ENCODE measurements at places on chromosomes 16 and 17.

- no peak for DNase-seq
Observed at GRCh38 chr16:55489119-55489955, 10.3 kb downstream of the MMP2 start.

GRCh38 chr17:44197980-44198720 is 1.5 kb downstream of the ATXN7L3 start:
- DNase-seq = no peak

DNA sequence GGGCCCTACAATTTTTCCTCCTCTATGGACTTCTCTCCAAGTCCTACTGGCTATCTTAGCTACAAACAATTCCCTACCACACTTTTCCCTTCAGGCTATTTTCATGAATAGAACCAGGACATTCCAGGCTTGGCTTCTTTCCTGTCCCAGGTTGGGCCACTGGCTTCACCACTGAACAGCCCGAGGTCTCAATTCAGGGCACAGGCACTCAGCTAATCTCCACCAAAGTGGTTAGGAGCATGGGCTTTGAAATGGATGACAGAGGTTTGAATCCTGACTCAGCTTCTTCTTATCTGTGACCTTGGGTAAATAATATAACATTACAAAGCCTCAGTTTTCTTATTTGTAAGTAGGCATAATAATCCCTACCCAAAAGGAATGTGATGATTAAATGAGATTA is 50.9 kb upstream of the ZNF629 start:
- no peak for DNase-seq

GRCh38 chr16:57000271-57001025 is 11.1 kb downstream of the NLRC5 start:
- DNase-seq = no peak

- no peak for DNase-seq
Observed at GRCh38 chr16:52424591-52424990, 122.4 kb downstream of the TOX3 start.

DNA sequence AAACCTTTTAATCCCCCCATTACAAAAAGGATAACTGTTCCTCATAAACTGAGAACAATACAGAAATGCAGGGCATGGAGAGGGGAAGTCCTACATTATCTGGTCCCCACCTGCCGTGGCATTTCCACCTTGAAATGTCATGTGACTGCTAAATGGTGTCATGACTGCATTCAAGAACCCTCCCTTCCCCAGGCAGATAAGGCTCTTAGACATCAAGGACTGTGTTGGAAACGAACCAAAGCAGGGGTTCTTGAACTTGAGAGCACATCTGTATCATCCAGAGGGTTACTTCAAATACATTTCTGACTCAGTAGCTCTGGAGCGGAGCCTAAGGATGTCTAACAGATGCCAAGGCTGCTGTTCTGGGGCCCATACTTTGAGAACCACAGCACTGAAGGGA is 18.4 kb downstream of the CMTM3 start:
- DNase-seq = no peak

- no peak for DNase-seq
Observed at GRCh38 chr17:75194879-75195278, 10.6 kb upstream of the NUP85 start.

DNA sequence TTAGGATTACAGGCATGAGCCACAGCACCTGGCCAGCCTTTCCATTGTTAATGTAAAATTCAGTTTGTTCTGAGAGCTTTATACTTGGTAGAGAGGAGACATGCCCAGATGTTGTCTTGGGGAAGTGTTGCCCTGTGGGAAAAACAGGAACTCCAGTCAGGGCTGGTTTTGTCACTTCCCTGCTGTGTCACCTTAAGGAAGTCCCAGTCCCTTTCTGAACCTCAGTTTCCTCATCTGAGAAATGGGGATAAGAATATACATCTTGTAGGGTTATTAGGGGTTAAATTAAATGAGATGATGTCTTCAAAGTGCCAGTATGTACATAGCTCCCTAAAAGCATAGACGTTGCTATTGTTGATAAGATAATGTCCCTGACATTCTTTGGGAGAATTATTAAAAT is 25.3 kb downstream of the CLEC16A start:
- DNase-seq = no peak

DNA sequence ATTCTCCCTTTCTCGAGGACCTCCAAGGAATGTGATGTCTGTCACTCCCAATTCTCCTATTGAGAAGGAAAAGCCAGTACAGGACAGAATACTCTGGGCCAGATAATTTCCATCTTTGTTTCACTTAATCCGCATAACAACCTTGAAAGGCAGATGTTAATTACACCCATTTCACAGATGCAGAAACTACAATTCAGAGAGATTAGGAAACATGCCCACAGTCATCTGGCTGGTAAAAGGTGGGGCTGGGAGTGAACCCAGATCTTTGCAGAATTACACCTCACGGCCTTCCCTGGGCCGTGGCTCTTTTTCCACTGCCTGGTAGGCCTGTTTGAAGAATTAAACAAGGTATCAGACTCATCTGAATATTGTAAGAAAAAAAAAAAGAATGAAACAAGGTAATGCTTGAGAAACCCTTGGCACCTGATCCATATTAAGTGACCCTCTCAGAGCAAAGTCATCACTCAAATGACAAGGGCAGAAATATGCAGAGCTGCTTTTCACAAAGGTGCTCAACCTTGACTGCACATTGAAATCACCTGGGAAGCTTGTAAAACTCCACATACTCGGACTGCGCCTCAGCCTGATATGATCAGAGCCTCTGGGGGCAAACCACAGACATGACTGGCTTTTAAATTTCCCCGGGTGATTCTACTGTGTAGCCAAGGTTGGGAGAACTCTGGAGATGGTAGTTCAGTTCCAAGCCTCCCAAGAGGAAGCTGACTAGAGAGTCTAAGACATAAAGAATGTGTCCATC is 16.6 kb upstream of the G6PC1 start:
- DNase-seq = no peak

- no peak for DNase-seq
Observed at GRCh38 chr17:45221081-45222013, at the start of gene FMNL1. Gene FMNL1 (plus strand): TSS chr17:45221885. CDS start chr17:45222125, 240 bp downstream.

GRCh38 chr17:72754513-72754912 is 338.0 kb downstream of the SLC39A11 start:
- no peak for DNase-seq

- DNase-seq = no peak
Observed at GRCh38 chr16:50457423-50457822, 88.6 kb upstream of the BRD7 start.

GRCh38 chr16:85308611-85309540 is 196.6 kb upstream of the CIBAR2 start:
- no peak for DNase-seq

DNA sequence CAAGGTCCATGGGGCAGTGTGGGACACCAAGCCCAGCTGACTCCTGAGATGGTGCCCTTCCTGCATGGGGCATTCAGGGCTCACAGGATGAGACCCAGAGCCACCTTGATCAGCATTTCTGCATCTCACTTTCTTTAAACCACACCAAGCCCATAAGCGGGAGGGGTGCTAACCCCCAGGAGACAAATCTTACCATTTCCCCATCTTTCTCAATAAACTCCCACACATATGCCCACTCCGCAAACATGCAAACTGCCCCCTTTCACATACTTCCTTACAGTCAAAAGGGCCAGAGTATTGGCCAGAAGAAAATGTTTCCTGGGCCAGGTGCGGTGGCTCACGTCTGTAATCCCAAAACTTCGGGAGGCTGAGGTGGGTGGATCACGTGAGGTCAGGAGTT is 3.7 kb upstream of the SLC39A11 start:
- no peak for DNase-seq

- DNase-seq = no peak
Observed at GRCh38 chr17:37359682-37360188, 16.1 kb upstream of the C17orf78 start.

DNA sequence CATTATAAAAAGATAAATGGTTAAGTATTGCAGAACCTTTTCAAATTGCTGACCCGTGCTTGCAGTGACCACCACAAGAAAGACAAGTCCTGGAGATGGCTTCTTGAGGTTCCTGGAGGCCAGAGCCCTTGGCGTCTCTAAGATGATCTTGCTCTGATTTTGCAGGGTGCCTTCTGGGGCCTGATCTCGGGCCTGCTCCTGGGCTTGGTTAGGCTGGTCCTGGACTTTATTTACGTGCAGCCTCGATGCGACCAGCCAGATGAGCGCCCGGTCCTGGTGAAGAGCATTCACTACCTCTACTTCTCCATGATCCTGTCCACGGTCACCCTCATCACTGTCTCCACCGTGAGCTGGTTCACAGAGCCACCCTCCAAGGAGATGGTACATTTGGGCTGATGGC is 63.0 kb downstream of the SLC5A11 start:
- no peak for DNase-seq

- DNase-seq = no peak
Observed at GRCh38 chr16:19005561-19006445, 22.1 kb downstream of the TMC7 start.

DNA sequence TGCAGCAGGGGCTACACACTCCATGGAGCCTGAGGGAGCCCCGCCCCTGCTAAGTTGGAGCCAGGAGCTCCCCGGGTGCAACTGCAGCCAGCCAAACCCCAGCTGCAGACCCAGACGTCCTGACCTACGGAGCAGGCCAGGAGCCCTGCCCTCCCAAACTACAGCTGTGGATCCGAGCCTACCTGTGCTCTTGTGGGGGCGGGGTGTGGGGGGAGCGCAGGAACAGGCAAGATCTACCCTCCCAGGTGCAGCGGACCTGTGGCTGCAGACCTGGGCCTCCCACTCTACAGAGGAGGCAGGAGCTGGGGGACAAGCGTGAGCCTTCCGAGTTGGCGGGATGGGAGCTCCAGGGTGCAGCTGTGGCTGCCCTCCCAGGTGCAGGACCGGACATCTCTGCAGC is 29.7 kb upstream of the MYLK3 start:
- no peak for DNase-seq

- DNase-seq = no peak
Observed at GRCh38 chr17:28133562-28133970, 91.1 kb downstream of the NLK start.

GRCh38 chr17:45677770-45678169 is 106.3 kb upstream of the CRHR1 start:
- DNase-seq = no peak

DNA sequence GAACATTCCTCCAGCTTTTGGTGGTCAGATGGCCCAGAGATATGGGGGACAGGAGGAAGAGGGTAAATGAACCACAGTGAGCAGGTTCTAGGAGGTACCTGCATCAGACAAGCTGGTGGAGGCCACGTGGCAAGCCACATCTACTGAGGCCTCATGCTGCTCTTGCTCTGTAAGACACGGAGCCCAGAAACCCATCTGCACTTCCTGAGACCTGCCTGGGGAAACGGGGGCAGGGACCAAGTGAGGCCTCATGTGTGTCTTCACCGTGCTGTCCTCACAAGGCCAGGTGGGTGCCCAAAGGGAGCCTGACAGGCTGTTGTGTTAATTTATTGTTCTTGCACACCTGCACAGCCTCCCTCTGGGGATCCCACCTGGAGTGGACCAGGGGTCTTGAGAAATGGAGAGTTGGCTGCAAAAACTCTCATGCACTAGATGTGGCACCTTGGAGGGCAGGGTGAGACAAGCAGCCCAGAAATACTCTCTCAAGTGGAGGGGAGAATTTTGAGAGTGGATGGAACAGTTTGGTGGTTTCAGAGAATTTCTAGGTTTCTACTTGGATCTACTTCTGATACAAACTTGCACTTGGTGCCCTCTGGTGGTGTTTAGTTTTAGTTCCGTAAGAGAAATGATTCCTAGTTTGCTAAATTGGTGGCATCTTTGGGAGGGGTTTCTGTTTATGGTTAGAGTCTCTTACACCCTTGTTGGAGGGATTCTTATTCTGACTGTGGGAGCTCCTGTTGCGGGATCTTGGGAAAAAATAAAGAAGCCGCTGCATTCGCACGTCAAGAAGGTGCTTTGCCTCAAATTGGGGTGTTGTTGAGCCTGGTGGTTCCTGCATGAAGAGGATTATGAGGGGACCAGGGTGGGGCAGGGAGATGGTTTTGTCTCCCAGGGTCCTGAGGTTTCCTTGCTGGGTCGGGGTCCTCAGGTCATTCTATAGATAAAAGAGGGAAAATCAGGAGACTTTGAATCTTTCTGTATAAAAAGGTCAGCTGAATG is 47.5 kb downstream of the SLC6A2 start:
- no peak for DNase-seq

DNA sequence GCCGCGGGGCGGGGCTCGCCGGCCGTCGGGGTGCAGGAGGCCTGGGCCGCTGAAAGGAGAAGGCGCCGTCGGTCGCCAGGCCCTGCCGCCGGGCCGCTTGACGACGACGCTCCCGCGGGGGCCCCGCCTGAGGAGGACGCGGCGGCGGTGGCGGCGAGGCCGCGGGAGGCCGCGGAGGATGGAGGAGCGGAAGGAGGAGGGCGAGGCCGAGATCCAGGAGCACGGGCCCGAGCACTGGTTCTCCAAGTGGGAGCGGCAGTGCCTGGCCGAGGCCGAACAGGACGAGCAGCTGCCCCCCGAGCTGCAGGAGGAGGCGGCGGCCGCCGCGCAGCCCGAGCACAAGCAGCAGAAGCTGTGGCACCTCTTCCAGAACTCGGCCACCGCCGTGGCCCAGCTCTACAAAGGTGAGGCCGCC is 430 bp downstream of the HAPSTR1 start:
- peak; percentile 86 for DNase-seq

DNA sequence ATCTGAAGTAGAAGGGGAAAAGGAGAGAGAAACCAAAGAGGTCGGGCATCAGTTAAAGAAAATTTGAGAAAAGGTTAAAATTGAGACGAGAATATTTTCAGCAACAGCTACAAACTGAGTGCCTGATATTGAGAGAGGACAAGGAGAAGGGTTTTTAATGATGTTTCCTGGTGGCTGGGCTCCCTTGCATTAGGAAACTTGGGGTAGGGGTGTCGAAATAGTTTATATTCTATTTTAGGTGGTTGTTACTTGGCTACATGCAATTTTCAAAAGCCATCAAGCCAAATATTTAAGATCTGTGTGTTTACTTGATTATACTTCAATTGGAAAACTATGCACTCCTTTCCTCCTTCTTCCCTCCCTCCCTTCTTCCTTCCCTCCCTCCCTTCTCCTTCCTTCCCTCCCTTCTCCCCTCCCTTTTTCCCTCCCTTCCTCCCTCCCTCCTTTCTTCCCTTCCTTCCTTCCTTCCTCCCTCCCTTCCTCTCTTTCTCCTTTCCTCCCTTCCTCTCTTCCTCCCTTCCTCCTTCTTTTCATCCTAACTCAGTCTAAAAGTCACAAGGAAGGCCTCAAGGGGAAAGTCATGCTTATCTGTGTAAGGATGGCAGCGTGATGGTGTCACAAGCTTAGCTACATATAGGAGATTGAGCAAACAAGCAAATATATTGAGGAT is 1.8 kb upstream of the APOH start:
- DNase-seq = no peak

GRCh38 chr16:61993108-61993507 is 43.1 kb downstream of the CDH8 start:
- no peak for DNase-seq

GRCh38 chr17:12815642-12816141 is 26.4 kb downstream of the ARHGAP44 start:
- DNase-seq = no peak
